H9 (cell line): ENCODE measurements at places on chromosomes 1 and 21. TPM values are rescaled to one million over a fixed set of nuclear protein-coding genes. Genes with fewer than 3 reads are reported as not detected.

SAMSN1 gene
- 2.8 and 4.6 TPM in 2 replicates for total RNA-seq

CCDC17 gene
- total RNA-seq = 1.0 and 1.9 TPM in 2 replicates

CD1E gene
- not detected in 2 replicates for total RNA-seq

GJB5 gene
- total RNA-seq = 0.22 and 0.26 TPM in 2 replicates

DNA sequence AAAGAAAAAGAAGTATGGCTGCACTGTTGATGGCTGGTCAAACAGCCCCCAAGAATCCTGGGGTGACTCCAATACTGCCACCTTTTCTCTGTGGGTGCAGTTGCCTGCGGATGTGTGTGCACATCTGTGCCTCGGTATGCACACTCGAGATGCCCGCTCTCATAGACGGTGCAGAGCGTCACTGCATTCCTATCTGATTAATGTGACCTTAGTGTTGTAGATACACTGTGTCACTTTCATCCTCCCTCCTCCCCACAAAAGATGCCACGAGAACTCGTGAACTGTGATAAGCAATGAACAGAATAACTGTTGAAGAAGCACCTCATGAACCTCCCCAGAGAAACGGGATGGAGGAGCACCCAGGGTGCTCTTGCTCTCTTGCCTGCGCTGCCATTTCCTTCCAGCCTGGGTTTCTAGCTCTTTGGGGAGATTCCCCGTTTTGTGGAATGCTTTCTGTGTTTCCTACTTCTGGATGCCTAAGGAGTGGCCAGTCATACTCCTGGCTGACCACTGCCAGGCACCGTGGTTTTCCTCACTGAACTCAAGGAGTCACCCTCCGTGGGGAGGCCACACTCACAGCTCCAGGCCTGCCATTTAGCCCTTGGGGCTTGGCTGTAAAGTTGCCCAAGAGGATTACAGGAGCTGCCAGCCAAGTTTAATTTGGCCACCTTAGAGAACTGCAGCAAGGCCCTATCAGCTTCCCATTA is 32.0 kb downstream of the NTPCR start:
- H3K27me3 ChIP-seq = no peaks in the 10 kb centered on the region
- H3K4me3 ChIP-seq = no peak overlapping the region
- no peak overlapping the region for H3K27ac ChIP-seq
- no peak for DNase-seq

- no peaks in the 10 kb centered on the region for H3K36me3 ChIP-seq
- no peak for DNase-seq
- H3K27me3 ChIP-seq = no peaks in the 10 kb centered on the region
- H3K27ac ChIP-seq = no peak overlapping the region
- H3K4me1 ChIP-seq = peaks cover 2% of the 10 kb centered on the region; the same call in 1 of the 2 replicates
Observed at GRCh38 chr1:71304125-71304524, 223.3 kb upstream of the ZRANB2 start.

- no peak overlapping the region for H3K27ac ChIP-seq
- H3K4me3 ChIP-seq = no peak overlapping the region
- H3K4me1 ChIP-seq = peaks cover 7% of the 10 kb centered on the region
- no peaks in the 10 kb centered on the region for H3K36me3 ChIP-seq
Observed at GRCh38 chr1:41914516-41914915, 4.2 kb downstream of the HIVEP3 start.

- H3K36me3 ChIP-seq = peaks cover 15% of the 10 kb centered on the region
- no peak for DNase-seq
- H3K27me3 ChIP-seq = no peaks in the 10 kb centered on the region
- no peak overlapping the region for H3K27ac ChIP-seq
- no peak overlapping the region for H3K4me3 ChIP-seq
- no peaks in the 10 kb centered on the region for H3K4me1 ChIP-seq
Observed at GRCh38 chr21:40194185-40194980, 327.1 kb downstream of the PCP4 start.

DNA sequence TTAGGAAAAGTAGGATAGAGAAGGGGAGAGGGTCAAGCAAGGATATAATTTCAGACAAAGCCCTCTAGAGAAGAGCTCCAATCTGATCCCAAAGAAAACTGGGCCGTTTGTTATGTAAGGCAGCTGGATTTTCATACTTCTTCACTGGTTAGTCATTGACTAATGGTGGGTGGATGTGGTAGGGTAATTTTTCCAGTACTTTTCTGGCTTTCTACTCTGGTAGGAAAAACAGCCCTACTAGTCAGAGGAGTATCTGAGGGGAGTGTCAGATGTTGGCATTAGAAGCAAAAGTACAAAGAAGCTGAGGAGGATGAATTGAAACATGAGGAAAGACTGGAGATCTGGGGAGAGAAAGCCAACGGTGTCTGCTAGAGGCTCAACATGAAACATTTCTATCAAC is 145.3 kb downstream of the TNFSF18 start:
- no peak for DNase-seq
- no peaks in the 10 kb centered on the region for H3K4me1 ChIP-seq
- H3K27ac ChIP-seq = no peak overlapping the region
- H3K27me3 ChIP-seq = no peaks in the 10 kb centered on the region
- H3K4me3 ChIP-seq = no peak overlapping the region
- peaks cover 11% of the 10 kb centered on the region; the same call in 1 of the 2 replicates for H3K36me3 ChIP-seq

DNA sequence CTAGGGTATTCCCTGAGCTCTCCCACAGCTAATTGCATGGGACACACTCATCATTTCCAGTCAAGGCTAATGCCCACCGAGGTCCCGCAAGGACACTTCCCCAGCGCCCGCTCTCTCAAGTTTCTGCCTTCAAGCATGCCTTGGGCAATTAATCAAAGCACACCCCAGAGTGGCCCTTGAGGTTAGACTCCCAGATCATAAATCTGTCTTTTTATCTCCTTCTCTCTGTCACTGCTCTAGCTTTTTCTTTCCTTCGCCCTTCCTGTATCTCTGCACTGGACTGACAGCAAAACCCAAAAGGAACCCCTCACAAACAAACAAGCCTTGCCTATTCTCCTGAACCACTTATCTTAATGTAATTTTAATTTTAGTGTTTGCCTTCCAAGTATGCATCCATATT is 7.9 kb upstream of the EXOSC10 start:
- no peaks in the 10 kb centered on the region for H3K4me1 ChIP-seq
- no peaks in the 10 kb centered on the region for H3K27me3 ChIP-seq
- H3K36me3 ChIP-seq = peaks cover 17% of the 10 kb centered on the region; the same call in 1 of the 3 replicates
- no peak overlapping the region for H3K4me3 ChIP-seq

GRCh38 chr21:33377221-33377920 is 25.8 kb upstream of the IFNGR2 start:
- H3K4me3 ChIP-seq = no peak overlapping the region
- no peaks in the 10 kb centered on the region for H3K27me3 ChIP-seq
- DNase-seq = no peak
- no peak overlapping the region for H3K27ac ChIP-seq
- H3K36me3 ChIP-seq = no peaks in the 10 kb centered on the region
- H3K4me1 ChIP-seq = no peaks in the 10 kb centered on the region; the same call in 1 of the 2 replicates

- H3K36me3 ChIP-seq = peaks cover 21% of the 10 kb centered on the region
Observed at GRCh38 chr1:21022279-21023040, 154.2 kb downstream of the EIF4G3 start.

GRCh38 chr1:164131949-164132348 is 427.0 kb upstream of the PBX1 start:
- H3K27ac ChIP-seq = no peak overlapping the region
- no peaks in the 10 kb centered on the region for H3K27me3 ChIP-seq
- H3K4me1 ChIP-seq = no peaks in the 10 kb centered on the region
- no peak for DNase-seq
- H3K36me3 ChIP-seq = peaks cover 6% of the 10 kb centered on the region
- H3K4me3 ChIP-seq = no peak overlapping the region
